ENCODE measurements at places on chromosomes 3 and 15. TPM values are rescaled to one million over a fixed set of nuclear protein-coding genes. Genes with fewer than 3 reads are reported as not detected.

C2CD4A gene
- not detected for total RNA-seq

DNA sequence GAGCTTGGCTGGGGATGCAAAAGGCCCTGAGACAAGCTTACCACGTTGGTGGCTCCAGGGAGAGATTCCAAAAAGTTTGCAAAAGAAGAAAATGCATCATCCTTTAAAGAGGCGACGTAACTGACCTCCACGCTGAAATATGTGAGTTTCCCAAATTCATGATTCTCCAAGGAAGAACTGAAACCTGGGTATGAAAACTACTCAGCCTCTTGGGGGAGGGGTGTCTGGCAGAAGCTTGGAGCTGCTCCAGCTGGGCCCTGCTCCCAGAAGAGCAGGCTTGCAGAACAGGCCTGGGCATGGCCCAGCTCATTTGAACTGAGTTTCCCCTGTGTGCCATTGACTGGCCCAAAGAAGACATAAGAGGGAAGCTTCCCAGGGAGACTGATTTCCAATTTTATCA lies 20.5 kb downstream of the CPN2 start:
- DNase-seq: peak; percentile 83

- DNase-seq: no peak
Observed at GRCh38 chr3:50375258-50375931, 16.1 kb upstream of the TMEM115 start.

GRCh38 chr3:58713715-58714401 lies 47.3 kb upstream of the FAM3D start:
- DNase-seq: no peak

GRCh38 chr3:172040981-172041963 lies 1.9 kb downstream of the FNDC3B start:
- peak; percentile 48 for DNase-seq

GRCh38 chr3:23389089-23389488 lies 186.0 kb downstream of the UBE2E2 start:
- DNase-seq: no peak

- DNase-seq: no peak
Observed at GRCh38 chr15:37877851-37878741, 56.3 kb upstream of the TMCO5A start.

DNA sequence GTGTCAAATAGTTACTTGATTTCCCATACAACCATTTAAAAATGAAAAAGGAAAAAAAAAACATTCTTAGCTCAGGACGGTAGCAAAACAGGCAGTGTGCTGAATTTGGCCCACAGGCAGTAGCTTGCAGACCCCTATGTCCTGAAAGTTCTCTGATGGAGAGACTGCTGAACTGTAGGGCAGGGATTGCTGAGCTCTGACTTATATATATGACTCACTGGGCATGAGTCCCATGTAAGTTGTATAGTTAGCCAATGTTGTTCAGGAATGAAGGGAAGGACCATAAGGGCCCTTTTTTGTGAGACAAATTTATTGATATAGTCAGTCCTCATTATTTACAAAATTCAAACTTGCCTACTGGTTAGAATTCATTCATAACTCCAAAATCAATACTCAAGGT lies 36.9 kb upstream of the FRMD4B start:
- no peak for DNase-seq

- no peak for DNase-seq
Observed at GRCh38 chr3:52232279-52233107, 6.5 kb downstream of the TWF2 start.

DNA sequence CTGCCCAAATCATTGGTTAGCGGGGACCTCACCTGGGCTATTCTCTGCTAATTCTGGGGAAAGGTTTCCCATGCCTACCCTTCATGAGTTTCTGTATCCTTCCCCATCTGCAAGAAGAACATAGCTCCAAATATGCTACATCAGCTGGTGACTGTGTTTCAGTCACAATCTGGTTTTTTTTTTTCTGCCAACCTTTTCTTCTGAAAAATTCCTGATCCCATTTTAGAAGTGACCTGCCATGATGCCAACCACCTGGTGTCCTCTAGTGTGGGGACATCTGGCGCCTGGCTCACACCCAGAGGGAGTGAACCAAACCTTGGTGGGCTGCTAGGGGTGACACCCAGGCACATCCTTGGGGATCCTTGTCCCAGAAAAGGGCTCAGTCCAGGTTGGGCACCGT lies 76.1 kb downstream of the CHRD start:
- no peak for DNase-seq

DNA sequence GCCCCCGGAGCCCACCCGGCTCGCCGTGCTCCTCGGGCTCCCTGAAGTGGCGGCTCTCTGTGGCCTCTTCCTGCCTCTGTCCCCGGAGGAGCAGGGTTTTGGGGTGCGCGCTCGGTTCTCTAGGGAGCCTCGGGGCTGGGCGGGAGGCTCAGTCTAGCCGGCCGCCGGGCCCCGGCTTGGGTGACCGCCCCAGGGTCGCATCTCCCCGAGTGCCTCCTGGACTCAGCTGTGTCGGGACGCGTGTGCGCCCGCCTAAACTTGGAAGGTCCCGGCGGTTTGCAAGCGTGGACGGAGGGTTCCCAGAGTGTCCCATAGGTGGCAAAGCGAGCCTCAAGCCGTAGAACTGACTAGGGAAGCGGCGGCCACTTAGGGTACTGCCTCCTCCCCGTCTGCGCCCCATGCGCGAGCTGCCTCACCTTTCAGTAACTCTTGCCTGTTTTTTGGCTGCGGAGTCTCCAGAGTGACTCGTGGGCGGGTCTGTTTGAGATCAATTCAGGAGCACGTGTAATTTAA lies 601 bp downstream of the ACTL6A start:
- peak; percentile 73 for DNase-seq

SHF gene
- total RNA-seq: 5.0 TPM

DNA sequence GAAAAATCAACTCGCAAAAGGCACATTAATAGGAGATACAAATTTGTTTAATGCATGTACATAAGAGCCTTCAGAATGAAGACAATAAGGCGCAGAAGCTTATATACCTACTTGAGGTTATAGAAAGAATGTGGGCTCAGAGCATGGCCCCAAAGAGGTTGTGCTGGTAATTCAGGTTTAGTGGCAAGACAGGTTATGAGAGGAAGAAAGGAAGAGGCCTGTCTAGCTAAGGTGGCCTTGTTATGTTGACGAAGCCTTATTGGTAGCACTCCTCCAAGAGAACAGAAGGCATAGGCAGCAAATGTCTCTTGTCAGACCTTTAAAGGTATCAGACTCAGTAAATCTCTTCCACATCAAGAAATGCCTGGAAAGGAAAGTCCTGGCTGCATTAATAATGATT lies 290.8 kb downstream of the MCTP2 start:
- no peak for DNase-seq

ATP2B2 gene
- total RNA-seq: not detected

ROPN1 gene
- total RNA-seq: not detected

GRCh38 chr3:96236522-96236921 lies 577.9 kb upstream of the EPHA6 start:
- no peak for DNase-seq

- no peak for DNase-seq
Observed at GRCh38 chr15:86028961-86029360, 50.7 kb upstream of the AGBL1 start.

DNA sequence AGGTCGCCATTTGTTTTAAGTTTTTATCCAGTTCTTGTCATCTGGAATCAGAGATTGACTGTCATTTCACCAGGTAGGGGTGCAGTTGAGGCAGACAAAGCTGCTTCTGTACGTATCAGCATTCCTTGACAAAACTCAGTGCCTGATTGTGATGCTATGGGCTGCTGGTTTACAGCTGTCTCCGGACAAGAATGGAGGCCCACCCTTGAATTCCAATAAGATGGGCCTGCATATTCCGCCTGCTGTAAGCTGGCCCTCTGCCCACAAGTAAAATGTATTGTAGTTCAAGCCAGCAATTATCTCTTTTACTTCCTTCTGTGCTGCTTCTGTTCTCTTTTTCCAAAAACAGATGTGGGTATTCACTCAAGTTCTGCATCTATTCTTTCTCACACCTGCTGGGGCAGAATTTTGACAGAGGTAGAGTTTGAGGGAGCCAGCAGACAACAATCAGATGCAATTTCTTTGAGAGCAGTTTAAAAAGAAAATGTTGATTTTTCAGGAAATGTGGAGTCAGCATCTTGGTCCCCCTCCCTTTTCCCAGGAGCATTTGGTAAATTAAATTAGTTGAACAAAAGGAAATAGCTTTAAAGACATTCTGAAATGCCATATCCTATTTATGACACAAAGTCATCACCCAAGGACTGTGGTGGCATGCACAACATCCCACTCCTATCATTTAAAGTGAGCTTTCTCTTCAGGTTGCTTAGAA lies 53.5 kb downstream of the IQCH start:
- no peak for DNase-seq

DNA sequence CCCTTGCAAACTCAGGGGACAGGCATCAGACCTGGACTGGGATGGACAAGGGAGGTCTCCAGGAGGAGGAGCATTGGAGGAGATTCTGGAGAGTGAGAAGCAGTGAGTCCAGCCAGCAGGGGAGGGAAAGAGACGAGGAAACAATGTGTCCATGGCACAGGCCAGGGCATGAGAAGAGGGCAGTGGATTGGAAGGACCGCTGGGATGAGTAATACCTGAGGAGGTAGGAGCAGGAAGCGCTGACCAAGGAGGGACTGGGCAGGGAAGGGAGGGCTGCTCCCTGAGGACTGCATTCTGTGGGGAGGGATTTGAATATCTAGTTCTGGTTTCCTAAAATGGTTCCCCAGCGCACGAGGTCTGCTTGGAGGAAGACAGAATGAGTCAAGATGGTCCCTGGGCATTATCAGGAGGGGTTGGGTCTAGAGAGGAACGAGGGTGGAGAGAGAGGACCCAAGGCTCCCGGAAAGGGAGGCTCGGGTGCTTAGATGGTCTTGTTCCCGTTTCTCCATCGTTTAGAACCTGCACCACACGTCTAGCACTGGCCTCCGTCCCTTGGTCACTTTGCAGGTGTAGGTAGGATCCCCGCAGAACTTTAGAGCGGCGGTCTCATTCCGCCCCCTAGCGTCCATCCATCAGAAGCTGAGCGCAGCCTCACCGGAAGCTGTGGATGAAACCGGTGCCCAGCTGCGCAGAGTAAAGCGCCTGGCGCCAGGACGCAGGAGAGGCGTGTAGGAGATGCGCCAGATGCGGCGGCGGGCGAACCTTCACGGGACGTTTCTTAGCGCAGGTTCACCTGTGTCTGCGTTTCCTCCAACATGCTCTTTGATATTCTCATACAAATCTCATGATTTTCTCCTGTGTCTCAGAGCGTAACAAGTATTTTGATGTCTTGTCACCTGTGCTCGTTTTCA lies 190.7 kb upstream of the NDN start:
- DNase-seq: peak; percentile 50

NPTN gene
- 203 TPM for total RNA-seq

All from left ventricle myocardium superior (tissue), 1 donor.